ENCODE measurements at places on chromosomes 13 and 19.

DNA sequence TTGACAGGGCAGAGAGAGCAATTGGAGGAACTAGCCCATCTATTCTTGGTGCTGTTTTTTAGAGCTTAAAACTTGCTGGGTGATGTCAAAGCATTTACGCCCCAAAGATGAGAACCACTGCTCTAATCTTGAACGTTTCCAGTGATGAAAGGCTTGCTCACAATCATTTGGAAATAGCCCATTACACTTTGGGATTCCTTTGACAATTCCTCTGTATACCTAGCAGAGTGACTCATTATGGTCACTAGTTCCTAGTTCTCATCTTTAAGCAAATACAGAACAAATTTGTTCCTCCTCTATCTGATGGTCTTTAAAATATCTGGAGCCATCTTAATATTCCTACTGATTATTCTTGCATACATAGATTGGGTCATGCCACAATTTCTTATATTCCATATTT, 112.3 kb downstream of the GPC6 start:
- DNase-seq: no peak

DNA sequence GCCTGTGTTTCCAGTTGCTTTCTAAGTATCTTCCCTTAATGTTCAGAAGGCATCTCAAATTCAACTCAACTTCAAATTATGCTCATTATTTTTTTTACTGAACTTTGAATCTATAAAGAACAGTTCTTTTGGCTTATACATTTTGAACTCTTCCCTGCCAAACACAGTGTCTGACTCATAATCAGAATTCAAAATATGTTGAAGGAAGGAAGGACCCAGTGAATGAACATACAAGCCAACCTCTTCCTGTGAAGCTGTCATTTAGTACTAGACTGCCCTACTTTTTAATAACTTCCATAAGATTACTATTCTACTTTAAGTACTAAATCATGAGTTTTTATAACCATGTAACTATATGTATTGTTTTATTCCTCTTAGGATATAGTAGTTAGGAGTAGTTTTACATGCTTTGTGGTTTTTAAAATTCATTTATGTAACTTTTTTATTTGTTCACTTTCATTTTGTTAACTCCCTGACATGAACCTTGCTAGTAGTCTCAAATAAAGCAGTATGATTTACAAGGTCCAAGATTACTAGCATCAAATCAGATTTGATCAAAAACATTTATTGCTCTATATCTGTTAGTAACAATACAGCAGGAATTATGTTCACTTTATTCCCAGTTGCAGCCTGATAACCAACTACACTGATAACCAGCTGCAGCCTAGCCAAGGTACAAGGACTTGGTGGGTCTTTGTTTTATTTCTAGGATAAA, 6.4 kb downstream of the NUDT15 start:
- DNase-seq: no peak

DNA sequence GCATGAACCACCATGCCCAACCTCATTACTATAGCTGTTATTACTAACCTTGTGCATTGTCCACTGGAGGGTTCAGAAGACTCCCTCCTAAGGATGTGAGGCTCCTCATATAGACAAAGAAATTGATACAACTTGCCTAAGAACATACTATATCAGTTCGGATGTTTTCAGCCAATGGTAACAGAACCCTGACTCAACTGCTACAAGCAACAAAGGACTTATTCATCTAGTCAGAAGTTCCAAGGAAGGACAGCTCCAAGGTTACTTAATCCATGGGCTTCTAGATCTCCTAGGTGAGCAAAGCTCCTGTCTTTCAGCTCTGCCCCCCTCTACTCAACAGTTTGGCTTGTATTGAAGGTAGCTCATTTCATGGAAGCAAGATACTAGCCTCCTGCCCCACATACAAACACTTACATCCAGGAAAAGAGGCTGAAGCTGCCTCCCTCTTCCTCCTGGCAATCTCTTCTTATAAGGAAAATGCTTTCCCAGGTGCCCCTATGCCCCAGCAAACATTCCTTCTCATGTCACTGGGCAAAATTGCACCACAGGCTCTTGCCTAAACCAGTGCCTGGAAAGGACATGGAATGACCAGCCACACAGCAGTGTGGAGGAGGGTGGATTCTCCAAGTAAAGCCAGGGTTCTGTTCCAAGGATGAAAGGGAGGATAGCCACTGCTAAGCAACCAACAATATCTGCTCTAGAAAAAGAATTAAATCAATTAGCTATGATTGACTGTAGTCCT, 497.8 kb downstream of the FOXO1 start:
- no peak for DNase-seq

DNA sequence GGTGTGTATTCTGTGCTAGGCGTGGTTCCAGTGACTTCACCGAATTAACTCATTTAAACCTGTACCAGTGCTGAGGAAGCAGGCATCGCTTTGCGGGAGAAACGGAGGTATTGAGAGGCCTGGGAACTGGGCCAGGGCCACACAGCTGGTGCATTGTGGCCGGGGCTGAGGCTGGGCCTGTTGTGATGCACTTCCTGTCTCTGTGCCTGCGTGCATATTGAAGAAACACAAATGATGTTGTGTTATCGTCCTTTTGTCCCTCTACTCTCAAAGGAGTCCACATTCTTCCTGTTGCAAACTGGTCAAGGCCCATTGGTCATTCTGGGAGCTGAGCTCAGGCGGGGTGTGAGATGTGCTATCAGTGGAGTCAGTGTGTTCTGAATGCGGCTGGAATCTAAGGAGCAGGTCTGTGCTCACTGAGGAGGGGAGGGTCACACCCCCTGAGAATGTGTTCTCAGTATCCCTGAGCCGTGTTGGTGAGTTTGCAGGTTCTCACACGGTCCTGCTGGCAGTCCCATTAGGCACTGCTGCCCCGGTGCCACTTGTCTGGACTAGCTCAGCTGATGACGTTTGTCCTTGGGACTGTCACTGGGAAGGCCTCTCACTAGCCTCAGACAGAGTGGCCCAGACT, 62.1 kb downstream of the ARHGEF7 start:
- DNase-seq: no peak

GRCh38 chr13:95571941-95572340, 19.4 kb downstream of the CLDN10 start:
- no peak for DNase-seq

DNA sequence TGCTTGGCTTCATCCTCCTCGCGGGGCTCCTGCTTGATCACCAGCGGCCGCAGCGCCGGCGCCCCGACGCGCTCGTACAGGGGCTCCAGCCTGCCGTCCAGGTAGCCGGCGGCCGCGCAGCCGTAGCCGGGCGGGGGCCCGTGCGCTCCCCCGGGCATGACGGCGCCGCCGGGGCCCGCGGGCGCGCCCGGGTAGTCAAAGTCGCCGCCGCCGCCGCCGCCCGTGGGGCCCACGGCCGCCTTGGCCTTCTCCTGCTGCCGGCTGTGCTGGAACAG, 497 bp downstream of the CEBPA start:
- peak; percentile 56 for DNase-seq

- no peak for DNase-seq
Measured at GRCh38 chr13:76822698-76823267, 63.4 kb downstream of the KCTD12 start.

DNA sequence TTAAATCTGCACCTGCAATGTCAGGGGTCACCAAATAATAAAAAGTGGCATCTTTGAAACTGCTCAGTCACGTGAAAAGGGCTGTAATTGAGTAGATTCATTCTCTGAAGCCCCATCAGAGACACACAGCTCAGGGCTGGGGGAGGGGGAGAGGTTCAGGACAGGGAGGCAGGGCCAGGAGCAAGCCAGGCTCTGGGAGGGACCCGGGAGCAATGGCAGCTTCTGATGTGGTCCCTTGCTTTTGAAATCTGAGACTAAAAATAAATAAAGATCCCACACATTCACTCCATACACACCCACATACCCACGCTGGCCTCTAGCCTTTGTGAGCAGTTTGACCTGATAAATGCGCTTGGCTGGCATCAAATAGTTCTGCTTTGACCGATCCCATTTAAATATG, 32.8 kb downstream of the GSX1 start:
- no peak for DNase-seq

DNA sequence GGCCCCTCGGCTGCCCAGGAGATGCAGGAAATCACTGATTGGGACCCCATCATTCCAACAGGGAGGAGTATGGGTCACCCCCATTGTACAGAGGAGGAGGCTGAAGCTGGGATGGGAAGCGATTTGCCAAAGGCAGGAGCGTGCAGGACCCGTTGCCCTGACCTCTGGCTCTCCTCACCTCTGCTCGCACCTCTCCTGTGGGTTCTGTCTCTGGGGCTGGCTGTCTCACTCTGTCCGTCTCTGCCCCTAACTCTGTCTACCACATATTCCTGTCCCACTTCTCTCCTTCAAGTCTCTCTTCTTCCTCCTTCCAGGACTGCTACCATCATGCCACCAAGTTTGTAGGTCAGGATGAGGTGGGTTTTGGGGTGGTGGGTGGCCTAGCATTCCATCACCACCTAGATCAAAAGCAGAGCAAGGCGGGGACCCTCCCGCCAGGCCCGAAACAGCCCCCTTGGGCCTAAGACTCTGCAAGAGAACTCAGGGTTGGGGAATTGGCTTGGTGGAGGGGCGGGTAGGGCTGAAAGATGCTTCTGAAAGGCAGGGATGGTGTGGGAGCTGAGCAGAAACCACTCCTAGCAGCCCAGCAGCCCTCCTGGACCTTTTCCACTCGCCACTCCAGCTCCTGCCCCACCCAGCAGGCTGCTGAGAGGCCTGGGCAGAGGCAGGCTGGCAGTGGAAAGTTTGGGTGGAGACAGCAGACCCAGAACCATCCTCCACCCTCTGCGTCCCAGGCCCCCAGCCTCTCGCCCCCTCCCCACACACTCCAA, 1.0 kb upstream of the LGALS7 start:
- no peak for DNase-seq

DNA sequence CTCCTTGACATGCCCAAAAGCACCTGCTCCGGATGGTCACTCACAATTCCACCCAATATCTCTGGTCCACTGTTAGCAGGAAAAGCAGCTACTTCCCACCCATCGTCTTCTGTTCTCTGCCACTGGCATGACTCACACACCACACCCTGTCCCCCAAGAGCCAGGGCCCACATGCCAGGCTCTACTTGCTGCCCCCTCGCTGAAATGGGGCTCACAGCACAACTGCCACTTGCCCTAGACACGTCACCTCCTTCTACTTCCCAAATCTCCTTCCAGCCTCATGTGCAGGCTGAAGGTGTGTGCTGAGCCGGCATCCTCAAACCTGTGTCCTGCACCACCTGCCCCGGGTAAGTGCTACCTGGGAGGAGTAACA, 65.0 kb downstream of the TBC1D4 start:
- DNase-seq: no peak

DNA sequence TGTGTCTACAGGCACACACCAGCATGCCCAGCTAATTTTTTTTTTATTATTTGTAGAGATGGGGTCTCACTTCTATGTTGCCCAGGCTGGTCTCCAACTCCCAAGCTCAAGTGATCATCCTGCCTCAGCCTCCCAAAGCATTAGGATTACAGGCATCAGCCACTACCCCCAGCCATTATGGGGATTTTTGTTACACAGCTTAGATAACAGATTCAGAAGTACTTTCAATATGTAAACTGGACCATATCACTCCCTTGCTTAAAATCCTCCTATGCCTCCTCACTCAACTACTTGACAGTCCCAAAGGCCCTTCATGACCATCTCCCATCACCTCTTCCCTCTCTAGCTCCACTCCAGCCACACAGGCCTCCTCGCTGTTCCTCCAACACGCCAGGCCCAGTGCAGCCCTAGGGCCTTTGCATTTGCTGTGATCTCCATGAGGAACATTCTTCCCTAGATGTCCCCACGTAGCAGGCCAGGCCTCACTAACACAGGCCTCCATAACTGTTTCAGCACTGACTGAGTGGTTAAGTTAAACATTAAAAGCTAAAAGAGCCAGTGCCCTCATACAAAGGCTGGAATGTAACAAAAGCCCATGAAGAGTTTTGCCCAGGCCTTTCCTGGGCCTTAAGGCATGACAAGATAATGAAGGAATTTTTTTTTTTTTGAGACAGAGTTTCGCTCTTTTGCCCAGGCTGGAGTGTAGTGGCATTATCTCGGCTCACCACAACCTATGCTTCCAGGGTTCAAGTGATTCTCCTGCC, 2.5 kb downstream of the DOHH start:
- DNase-seq: no peak

GRCh38 chr13:33577007-33577406, 240.9 kb upstream of the RFC3 start:
- DNase-seq: no peak

GRCh38 chr19:6593651-6594416, 2.9 kb upstream of the CD70 start:
- DNase-seq: no peak

- no peak for DNase-seq
Measured at GRCh38 chr13:94362411-94362909, 117.0 kb downstream of the DCT start.

GRCh38 chr19:51084505-51084904, 1.8 kb upstream of the KLK14 start:
- no peak for DNase-seq

- no peak for DNase-seq
Measured at GRCh38 chr13:41458761-41459431, 1.5 kb downstream of the RGCC start.

DNA sequence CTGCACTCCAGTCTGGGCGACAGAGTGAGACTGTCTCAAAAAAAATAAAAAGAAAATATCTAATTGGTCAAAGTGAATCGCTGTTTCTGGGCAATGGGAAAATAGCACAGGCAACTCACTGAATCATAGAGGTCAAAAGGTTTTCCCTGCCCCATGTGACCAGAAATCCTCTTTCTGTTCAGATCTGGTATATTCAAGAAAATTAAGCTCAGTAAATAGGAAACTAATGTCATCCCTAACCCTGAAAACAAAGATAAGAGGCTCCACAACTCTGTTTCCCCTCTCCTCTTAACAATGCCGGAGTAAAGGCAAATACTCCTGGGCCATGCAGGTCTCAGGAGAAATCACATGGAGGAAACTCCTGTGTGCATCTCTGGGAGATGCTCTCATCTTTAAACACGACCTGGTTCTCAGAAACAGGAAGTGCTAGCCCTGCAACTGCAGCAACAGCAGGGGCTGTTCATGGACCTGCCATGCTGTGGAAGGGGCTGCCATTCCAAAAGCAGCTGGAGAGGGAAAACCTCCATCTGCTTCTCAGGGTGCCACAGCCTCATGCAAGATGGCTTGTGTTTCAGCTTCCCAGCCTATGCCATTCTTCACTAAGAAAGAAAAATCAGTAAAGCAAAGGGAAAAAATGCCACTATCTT, 47.5 kb upstream of the SLC7A9 start:
- DNase-seq: no peak

GRCh38 chr13:48502601-48503319, 30.1 kb downstream of the RCBTB2 start:
- no peak for DNase-seq

DNA sequence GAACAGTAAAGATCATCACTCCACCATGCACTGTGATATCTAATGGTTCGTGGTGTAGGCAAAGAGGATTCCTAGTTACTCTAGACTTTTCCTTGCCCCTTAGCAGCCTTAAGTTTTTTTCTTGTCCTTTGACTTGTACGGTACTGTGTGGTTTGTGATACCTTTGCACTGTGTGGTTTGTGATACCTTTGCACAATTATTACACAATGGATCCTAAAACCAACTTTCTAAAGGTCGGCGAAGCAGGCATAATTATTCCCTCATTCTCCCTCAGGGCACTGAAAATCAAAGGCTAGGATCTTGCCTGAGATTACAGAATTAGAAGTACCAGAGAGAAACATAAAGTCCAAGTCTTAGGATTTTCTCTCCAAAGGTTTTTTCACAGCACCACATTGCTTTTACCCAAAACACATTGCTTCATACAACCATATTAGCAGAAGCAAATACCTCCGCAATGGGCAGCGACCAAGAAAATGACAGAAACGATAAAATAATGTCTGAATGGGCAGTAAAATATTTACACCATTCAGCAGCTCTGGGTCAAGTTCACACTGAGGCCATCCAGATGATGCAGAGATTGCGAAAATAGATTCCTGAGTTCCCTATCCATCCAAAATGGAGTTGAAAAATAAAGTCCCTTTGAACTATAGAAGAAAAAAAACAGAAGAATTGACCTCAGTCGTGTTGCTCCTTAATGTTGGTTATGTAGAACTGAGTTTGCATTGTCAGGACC, 106.4 kb downstream of the FGF14 start:
- DNase-seq: no peak
